ENCODE measurements at places on chromosomes 6 and 20.

- DNase-seq: no peak
Measured at GRCh38 chr20:56513161-56514150, 11.1 kb upstream of the FAM209A start.

GRCh38 chr6:38245295-38245694 is 394.4 kb downstream of the BTBD9 start:
- no peak for DNase-seq

GRCh38 chr6:128204616-128205015 is 303.8 kb upstream of the THEMIS start:
- no peak for DNase-seq

GRCh38 chr20:34426026-34426425 is 63.0 kb downstream of the ITCH start:
- no peak for DNase-seq

- no peak for DNase-seq
Measured at GRCh38 chr6:903761-904160, 210.8 kb upstream of the EXOC2 start.

All from effector memory CD4-positive, alpha-beta T cell (primary cell).